ENCODE measurements at places on chromosomes 1 and 21. TPM values are rescaled to one million over a fixed set of nuclear protein-coding genes. Genes with fewer than 3 reads are reported as not detected.

DNA sequence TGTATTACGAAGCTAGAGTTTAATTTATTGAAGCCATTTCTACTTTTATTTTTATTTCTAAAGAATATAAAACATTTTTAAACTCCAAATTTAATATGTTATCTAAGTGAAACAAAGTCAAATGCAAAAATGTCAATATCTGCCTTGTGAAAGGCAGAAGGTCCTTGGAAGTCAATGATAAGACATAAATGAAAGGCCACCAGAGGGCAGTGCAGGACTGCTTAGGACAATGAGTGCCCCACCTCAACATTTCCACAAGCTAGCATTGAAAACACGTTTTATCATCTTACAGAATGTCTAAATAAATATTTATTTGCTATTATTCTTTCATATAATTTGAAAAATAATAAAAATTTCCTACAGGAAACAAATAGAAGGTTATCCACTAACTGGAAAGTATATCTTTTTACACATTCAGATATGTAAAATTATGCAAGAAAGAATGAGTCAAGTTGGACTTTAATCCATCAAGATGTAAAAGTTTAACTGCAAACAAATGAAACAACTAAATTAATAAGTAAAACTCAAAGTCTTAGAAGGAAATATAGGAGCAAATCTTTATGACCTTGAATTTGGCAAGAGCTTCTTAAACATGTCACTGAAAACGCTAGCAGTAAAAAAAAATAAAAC, 140.1 kb upstream of the FMN2 start:
- no peaks in the 10 kb centered on the region for H3K4me1 ChIP-seq
- peaks cover 19% of the 10 kb centered on the region for H3K27me3 ChIP-seq
- no peak overlapping the region for H3K4me3 ChIP-seq
- H3K36me3 ChIP-seq = no peaks in the 10 kb centered on the region
- no peak overlapping the region for H3K27ac ChIP-seq
- DNase-seq = no peak

DNA sequence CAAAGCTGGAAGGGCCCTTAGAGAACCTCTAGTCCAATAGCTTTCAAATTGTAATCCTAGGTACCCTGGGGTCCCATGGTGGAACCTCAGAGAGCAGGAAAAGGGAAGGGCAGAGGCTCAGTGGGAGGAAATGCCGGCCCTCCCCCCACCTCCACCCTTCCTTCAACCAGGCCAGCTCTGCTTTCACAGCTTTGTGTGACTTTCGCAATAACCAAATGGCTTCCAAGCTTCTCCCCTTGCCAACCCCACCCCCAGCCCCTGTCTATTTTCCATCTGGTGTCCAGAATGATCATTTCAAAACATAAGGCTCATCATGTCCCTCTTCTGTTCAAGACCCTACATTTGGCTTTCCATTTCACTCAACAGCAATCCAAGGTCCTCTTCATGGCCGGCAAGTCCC, 74.4 kb downstream of the CD58 start:
- no peak overlapping the region for H3K4me3 ChIP-seq
- DNase-seq = no peak
- no peak overlapping the region for H3K27ac ChIP-seq
- H3K36me3 ChIP-seq = no peaks in the 10 kb centered on the region
- peaks cover 31% of the 10 kb centered on the region for H3K4me1 ChIP-seq

GRCh38 chr1:34597877-34598514, 156.9 kb upstream of the GJB5 start:
- H3K27me3 ChIP-seq = no peaks in the 10 kb centered on the region
- peak; percentile 82 for DNase-seq
- no peaks in the 10 kb centered on the region for H3K36me3 ChIP-seq
- no peaks in the 10 kb centered on the region for H3K4me1 ChIP-seq

- H3K4me1 ChIP-seq = peaks cover 38% of the 10 kb centered on the region
- no peak for DNase-seq
- H3K4me3 ChIP-seq = peak overlapping the region; percentile 58
- H3K36me3 ChIP-seq = no peaks in the 10 kb centered on the region
Measured at GRCh38 chr1:32239790-32240139, 7.3 kb upstream of the FAM167B start.

DNA sequence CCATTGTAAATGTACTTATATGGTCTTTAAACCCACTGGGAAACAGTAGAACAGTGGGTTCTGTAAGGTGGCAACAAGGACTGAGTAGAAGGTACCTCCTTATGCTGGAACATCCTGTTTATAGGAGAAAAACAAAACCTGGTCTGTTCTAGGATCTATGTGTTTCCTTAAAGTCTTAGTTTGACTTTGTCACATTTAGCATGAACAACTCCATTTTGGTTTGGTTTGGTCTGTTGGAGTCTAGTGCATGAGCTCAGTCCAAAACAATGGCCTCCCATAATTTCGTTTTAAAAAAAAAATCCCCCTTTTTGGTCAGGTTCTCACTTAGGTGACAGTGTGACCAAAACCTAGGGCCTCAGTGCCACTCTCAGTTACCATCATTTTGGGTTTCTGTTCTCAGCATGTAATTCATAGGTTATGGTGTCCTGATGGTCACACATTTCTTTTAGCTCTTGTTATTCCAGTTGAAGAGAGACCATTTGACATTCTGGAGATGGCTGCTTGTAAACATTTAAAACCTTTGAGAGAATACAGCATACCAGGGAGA, 66.4 kb upstream of the IL12RB2 start:
- no peak overlapping the region for H3K27ac ChIP-seq
- no peaks in the 10 kb centered on the region for H3K36me3 ChIP-seq
- no peak for DNase-seq

DNA sequence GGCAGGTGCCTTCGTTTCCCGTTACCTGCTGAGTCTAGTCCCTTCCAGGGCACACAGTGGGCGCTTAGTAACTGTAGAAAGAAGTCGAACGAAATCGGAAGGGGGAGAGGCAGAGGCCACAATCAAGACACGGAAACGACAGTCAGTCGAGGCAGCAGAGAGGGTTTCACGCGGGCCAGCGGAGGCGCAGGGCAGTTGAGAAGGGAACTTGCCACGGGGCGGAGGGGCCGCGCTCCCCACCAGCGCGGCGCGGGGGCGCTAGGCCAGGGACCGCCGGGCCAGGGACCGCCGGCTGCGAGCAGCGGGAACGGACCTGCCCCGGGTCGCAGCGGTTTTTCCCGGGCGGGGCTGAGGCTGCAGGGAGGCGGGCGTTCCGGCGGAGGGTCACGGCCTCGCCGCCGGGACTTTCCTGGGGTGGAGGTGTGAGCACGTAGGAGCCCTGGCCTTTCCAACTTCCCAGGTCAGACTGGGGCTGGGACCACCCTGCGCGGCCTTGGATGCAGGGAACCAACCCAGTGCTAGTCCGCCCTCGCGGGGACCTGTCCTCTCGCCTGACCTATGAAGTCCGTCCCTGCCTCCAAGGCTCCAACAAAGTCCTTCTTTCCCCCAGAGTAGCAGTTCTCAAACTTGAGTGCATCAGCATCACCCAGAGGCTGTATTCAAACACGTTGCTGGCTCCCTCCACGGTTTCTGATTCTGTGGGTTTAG, 150.1 kb upstream of the FGGY start:
- peaks cover 5% of the 10 kb centered on the region for H3K27me3 ChIP-seq
- peak overlapping the region; percentile 79 for H3K27ac ChIP-seq
- H3K4me1 ChIP-seq = peaks cover 60% of the 10 kb centered on the region

DNA sequence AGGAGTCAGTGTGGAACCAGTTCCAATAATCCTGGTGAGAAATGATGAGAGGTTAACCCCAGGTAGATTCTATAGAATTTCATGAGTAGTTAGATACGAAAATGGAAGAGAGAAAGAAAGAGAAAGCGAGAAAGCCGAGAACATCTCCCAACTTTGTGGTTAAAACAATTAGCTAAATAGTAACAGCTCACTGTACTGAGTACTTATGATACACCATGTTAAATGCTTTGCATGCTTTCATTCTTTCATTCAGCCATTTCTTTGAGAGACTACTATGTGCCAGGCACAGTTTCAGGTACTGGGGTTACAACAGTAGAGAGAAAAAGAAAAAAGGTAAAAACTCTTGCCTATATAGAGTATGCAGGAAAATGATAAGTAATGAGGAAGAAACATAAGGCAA, 109.7 kb upstream of the SYT6 start:
- H3K4me1 ChIP-seq = no peaks in the 10 kb centered on the region
- peaks cover 29% of the 10 kb centered on the region for H3K27me3 ChIP-seq
- no peak for DNase-seq
- no peaks in the 10 kb centered on the region for H3K36me3 ChIP-seq
- no peak overlapping the region for H3K27ac ChIP-seq

- peaks cover 12% of the 10 kb centered on the region for H3K27me3 ChIP-seq
- no peak overlapping the region for H3K27ac ChIP-seq
- H3K4me3 ChIP-seq = no peak overlapping the region
- DNase-seq = no peak
- H3K36me3 ChIP-seq = no peaks in the 10 kb centered on the region
Measured at GRCh38 chr1:37274938-37275631, 199.3 kb upstream of the ZC3H12A start.

DNA sequence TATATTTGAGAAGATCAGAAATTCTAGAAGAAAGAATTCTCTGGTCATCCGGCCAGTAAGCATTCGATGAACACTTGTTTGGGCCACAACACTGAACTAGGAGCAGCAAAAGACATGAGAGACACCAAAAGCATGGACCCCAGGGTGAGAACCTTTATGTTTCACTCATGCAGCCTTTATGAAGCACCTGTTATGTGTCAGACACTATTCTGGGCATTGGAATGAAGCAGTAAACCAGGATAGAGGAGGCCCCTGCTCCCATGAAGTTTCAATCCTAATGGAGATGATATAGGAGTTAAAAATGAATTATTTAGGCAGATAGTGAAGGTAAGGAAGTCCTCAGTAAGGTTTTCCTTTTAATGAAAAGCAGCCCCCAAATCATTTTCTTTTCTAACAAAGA, 43.6 kb downstream of the OLFML3 start:
- no peaks in the 10 kb centered on the region for H3K36me3 ChIP-seq
- no peak for DNase-seq
- H3K4me3 ChIP-seq = no peak overlapping the region

DNA sequence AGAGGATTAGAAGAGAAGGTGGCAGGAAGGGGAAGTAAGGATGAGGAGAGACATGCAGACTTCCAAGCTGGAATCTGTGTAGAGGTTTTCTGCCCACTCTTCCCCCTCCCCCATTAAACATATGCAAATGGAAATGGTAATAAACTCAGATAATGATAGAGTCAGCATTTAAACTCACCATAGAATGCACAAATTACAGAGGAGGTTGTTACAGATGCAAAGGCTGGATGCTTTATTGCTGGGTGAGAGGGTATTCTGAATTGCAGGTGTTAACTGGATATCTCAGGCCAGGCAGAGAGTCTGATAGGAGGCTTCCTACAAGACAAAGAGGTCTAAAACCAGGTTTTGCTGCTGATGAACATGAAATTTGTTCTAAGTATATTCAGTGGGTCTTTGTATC, 372.5 kb downstream of the SEC16B start:
- H3K4me1 ChIP-seq = no peaks in the 10 kb centered on the region
- H3K4me3 ChIP-seq = no peak overlapping the region
- H3K27me3 ChIP-seq = no peaks in the 10 kb centered on the region
- no peak for DNase-seq
- H3K27ac ChIP-seq = no peak overlapping the region
- H3K36me3 ChIP-seq = no peaks in the 10 kb centered on the region

GRCh38 chr1:103514920-103515503, 10.5 kb upstream of the RNPC3 start:
- H3K4me3 ChIP-seq = no peak overlapping the region
- no peaks in the 10 kb centered on the region for H3K4me1 ChIP-seq
- H3K27ac ChIP-seq = no peak overlapping the region
- H3K27me3 ChIP-seq = no peaks in the 10 kb centered on the region
- DNase-seq = no peak
- no peaks in the 10 kb centered on the region for H3K36me3 ChIP-seq

The ERVH48-1 gene
- total RNA-seq = not detected

The OR6N1 gene
- total RNA-seq = 0.77 TPM

The HES4 gene
- total RNA-seq = 28.5 TPM

The RAP1GAP gene
- total RNA-seq = 1.0 TPM

The SLC66A1 gene
- 11.5 TPM for total RNA-seq

The UBE2U gene
- total RNA-seq = not detected

The ACTA1 gene
- not detected for total RNA-seq

The C1orf167 gene
- 0.88 TPM for total RNA-seq

The MEGF6 gene
- total RNA-seq = 24.0 TPM

Data from spleen (tissue), 13 donors.